Naive thymus-derived CD4-positive, alpha-beta T cell (primary cell): ENCODE measurements at places on chromosomes 7 and 10. TPM values are rescaled to one million over a fixed set of nuclear protein-coding genes. Genes with fewer than 3 reads are reported as not detected.

COL13A1 gene
- not detected for total RNA-seq

INSIG1 gene
- total RNA-seq, result 70.0 TPM

ENTPD1 gene
- 28.2 TPM for total RNA-seq

GNAT3 gene
- total RNA-seq, result not detected

VWDE gene
- 2.9 TPM for total RNA-seq

PIP gene
- total RNA-seq, result not detected

C10orf67 gene
- not detected for total RNA-seq

SFRP5 gene
- not detected for total RNA-seq

PRTFDC1 gene
- 1.7 TPM for total RNA-seq

PDE6C gene
- total RNA-seq, result not detected in 2 replicates

GPR85 gene
- not detected for total RNA-seq

CYP3A7 gene
- not detected for total RNA-seq

SORCS3 gene
- not detected in 2 replicates for total RNA-seq

CTAGE6 gene
- 2.3 TPM for total RNA-seq

BPGM gene
- total RNA-seq, result 13.6 TPM

PILRA gene
- 18.8 TPM for total RNA-seq
